CD8-positive, alpha-beta memory T cell (primary cell): ENCODE measurements at places on chromosomes 11 and 22.

GRCh38 chr11:8807544-8808225 is 103.3 kb upstream of the AKIP1 start:
- no peak overlapping the region for H3K27ac ChIP-seq
- H3K4me1 ChIP-seq = no peaks in the 10 kb centered on the region
- DNase-seq = no peak
- H3K4me3 ChIP-seq = no peak overlapping the region

GRCh38 chr11:23490557-23491235 is 630.4 kb upstream of the CCDC179 start:
- H3K36me3 ChIP-seq = no peaks in the 10 kb centered on the region
- H3K27me3 ChIP-seq = no peaks in the 10 kb centered on the region
- H3K4me3 ChIP-seq = no peak overlapping the region
- no peaks in the 10 kb centered on the region for H3K4me1 ChIP-seq

DNA sequence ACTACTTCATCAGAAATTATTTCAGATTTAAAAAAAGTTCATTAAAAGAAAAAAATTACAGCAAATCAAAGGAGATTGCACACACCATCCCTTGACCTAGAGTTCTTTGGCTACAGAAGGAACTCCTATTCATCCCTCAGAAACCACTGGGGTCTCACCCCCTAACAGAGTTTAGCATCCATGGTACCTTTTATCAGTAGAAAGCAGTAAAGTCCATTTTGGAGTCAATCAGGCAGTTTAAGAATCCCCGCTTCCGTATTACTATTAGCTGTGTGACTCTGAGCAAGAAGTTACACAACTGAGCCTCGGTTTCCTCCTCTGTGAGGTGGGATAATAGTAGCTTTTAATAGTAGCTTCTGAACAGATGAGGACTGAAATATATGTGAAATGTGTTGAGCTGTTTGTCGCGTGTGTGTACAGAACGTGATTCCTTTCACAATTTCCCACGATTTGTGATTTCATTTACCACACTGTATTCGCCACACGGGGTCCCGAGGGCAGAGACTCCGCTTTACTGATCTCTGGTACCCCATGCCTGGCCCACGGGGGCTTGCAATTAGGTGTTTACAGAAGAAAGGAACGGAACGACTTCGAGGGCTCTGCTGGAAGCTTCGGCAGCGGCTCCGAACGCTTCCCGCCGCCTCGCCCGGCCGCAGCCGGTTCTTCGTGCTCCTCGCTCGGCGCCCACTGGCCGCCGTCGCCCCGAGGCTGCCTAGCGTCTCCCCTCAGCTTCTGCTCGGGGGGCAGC is 72.5 kb upstream of the ZBED5 start:
- no peaks in the 10 kb centered on the region for H3K36me3 ChIP-seq
- H3K4me1 ChIP-seq = peaks cover 5% of the 10 kb centered on the region
- peak overlapping the region; percentile 52 for H3K4me3 ChIP-seq
- DNase-seq = no peak
- no peak overlapping the region for H3K27ac ChIP-seq
- peaks cover 25% of the 10 kb centered on the region for H3K27me3 ChIP-seq

- no peak overlapping the region for H3K4me3 ChIP-seq
- H3K27me3 ChIP-seq = no peaks in the 10 kb centered on the region
- DNase-seq = peak; percentile 53
- H3K27ac ChIP-seq = no peak overlapping the region
Measured at GRCh38 chr11:122863704-122864326, 18.7 kb upstream of the JHY start.

GRCh38 chr22:22210889-22211833 is 33.4 kb upstream of the VPREB1 start:
- no peak for DNase-seq
- no peak overlapping the region for H3K27ac ChIP-seq
- H3K4me3 ChIP-seq = no peak overlapping the region
- H3K36me3 ChIP-seq = no peaks in the 10 kb centered on the region
